ENCODE measurements at places on chromosomes 6 and 20. TPM values are rescaled to one million over a fixed set of nuclear protein-coding genes. Genes with fewer than 3 reads are reported as not detected.

- DNase-seq, result no peak
Measured at GRCh38 chr6:111220383-111221031, 133.2 kb downstream of the SLC16A10 start.

DNA sequence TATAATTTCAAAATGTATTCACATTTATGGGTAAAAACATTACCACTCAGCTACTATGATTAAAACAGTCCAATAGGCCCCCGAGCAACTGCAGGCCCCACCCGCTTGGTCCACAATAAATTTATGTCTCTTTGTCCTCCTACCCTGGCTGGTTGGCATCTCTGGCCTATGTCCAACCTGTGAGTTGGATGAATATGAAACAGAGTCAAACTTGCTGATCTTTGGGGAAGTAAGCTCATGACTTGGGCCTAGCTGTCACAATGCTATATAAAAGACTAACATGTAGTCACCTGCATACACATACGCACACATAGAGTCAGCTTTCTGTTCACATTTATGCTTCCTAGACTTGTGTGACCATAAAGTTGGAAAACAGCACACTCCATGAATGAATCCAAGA is 20.5 kb downstream of the MAP7 start:
- DNase-seq, result no peak

DNA sequence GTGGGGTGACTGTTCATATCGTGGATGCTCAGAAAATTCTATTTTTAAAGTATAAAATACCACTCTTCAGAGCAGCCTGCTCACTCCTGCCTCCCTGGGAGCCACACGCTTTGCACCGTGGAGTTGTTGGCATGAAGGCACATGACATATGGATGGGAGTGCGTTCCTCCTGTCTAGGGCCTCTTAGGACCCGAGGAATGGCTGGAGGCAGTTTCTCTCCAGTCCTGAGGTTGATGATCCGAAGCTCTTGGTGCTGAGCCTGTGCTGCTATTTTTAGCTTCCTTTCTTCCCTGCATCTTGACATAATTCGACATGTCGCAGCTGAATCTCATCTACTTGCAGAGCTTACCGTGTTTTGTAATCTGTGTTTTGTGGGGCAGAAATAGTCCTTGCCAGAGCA is 73.9 kb downstream of the PHACTR3 start:
- no peak for DNase-seq

PEDS1 gene
- 22.9 TPM for total RNA-seq

RGS19 gene
- total RNA-seq, result 14.4 TPM

Data from A673 (cell line).